IMR-90 (cell line): ENCODE measurements at places on chromosomes 1 and 21.
A peak's percentile ranks its signal among the peaks of the same experiment; 100 is the strongest.

DNA sequence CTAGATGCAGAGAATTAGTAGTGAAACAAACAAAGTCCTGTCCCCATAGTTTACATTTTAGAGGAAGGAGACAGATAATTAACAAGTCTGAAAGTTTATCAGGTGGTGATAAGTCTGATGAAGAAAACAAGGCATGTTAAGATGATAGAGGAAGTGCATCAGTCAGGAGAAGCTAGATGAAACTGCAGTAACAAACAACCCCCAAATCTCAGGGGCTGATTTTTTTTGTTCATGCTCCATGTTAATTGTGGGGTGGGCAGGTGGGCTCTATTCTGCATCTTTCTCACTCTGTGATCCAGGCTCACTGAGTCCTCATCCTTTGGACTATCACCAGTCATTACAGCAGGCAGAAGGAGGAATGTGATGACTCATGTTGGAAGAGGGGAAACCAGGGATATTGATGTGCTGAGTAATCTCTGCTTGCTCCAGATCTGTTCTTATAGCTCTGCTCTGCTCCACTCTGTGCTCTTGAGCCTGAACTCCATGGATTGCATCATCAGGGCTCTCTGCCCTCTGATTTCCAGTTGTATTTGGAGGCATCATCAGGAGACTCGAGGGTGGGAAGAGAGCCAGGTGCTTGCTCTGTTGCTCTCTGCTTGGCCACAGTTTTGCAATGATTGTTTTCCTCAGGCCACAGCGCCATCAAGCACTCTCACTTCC lies 166.9 kb downstream of the IER5 start:
- peak; percentile 95 for DNase-seq

- DNase-seq, result no peak
Measured at GRCh38 chr1:54608566-54609230, 14.6 kb downstream of the FAM151A start.

DNA sequence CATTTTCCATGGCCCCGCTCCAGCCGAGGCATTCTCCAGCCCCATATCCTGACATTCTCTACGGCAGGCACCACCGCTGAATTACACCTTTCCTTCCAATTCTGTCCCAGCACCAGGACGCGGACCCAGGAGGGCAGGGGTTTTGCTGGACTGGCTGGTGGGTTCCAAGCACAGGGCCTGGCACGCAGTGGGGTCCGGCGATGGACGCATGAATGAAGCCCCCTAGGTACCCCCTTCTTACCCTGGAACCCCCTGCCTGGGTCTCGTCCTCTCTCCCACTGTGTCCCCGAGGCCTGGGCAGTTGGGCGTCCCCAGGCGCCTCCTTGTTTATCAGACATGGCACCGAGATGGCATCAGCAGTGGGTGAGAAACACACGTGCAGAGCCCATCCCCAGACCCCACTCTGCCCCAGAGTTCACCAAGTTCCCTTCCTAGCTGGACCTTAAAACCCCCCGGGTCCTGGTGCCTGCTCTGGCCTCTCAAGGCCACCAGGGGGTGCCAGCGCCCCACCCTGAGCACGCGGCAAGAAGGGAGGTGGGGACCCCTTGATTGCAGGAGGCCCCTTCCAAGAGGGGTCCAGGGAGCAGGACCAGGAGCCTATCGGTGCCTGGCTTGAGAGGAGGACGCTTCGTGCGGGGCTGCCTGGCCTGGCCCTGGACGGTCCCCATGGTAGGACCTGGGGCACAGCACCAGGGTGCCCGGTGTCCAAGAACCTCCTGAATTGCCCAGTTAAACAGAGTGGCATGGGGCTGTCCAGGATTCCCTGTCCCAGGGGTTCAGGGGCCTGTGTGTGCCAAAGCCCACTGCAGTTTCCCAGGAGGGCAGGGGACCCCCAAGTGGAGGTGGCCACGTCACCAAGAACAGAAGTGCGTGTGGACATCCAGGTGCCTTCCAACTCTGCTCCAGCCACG lies 46.1 kb downstream of the MEGF6 start:
- DNase-seq, result peak; percentile 10

GRCh38 chr1:107689159-107689558 lies 275.8 kb downstream of the VAV3 start:
- DNase-seq, result no peak

DNA sequence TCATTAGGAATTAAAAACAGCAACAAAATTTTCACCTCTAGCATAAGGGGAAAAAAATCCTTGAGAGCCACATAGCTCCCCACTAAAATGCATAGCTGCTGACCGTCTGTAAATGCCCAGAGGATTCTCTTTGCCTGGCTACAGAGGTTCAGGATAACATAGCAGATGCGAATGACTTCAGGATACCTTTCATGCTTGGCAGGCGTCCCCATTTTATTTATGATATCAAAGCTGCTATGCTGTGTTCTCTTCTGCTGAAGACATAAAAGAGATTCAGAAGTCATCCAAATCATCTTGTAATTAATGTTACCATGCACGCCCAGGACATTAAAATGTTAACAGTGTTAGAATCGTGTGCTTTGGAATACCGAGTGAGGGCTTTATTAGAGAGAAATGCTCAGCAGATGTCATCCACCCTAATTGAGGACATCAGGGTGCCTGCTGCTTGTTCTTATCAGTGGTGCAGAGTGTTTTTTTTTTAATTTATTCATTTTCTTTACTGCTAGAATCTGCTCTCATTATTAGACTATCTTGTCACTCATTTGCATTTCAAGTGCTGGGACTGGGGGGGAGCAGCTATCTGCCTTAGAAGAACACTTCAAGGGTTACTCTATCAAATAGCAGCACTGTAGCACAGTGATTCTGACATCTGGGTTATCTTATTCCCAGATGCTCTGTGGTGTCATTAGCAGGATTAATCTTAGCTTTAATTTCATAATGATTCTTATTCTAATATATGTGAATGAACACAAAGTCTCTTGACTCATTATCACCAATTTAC lies 139.5 kb downstream of the ZNF326 start:
- DNase-seq, result no peak

GRCh38 chr1:36400825-36401601 lies 3.3 kb upstream of the LSM10 start:
- DNase-seq, result peak; percentile 18

- no peak for DNase-seq
Measured at GRCh38 chr1:155984341-155984740, 6.0 kb upstream of the ARHGEF2 start.

GRCh38 chr1:35202048-35202719 lies 9.2 kb upstream of the SFPQ start:
- peak; percentile 82 for DNase-seq

DNA sequence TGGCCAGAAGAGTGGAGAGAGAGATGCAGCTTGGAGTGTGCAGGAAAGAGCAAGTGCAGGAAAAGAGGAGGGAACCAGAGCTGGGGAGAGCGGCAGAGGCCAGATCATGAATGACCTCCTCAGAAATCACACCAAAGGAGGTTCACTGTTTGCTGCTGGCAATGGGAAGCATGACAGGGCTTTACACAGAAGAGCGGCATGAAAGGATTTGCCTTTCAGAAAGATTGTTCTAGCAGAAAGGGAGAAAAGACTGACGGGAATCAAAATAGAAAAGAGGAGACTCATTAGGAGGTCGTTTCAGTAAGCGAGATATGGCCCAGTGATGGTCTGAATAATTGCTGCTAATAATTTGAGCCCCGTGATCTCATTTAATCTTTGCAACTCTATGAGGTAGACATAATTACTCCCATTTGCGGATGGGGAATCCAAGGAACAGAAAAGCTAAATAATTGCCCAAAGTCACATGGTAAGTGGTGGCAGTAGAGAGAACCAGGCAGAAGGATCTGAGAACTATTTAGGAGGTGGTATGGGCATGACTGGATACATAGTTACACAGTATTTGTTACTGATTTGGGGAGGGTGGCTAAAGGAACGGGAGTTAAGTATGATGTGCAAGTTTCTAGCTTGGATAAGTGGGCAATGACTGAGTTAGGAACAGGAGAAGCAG lies 12.5 kb upstream of the HNRNPR start:
- no peak for DNase-seq

- peak; percentile 59 for DNase-seq
Measured at GRCh38 chr1:1275836-1276235, 2.2 kb upstream of the UBE2J2 start.
